ENCODE measurements at places on chromosomes 2 and 18.

- DNase-seq: no peak
Measured at GRCh38 chr2:17621781-17622180, 81.3 kb downstream of the VSNL1 start.

DNA sequence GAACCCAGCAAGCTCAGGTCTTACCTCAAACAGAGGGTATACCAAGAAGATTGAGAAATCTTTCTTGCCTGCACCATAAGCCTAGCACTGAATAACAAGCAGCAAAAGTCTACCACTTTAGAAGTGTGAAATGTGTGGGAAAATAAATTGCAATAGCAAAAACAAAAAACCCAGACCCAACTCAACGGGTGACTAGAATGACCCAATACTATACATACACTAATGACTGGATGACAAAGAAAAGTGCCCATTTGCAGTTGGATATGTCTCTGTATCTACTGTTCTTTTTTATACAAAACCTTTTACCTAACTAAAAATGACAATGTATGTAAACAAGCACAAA is 950.6 kb downstream of the TRIB2 start:
- no peak for DNase-seq

DNA sequence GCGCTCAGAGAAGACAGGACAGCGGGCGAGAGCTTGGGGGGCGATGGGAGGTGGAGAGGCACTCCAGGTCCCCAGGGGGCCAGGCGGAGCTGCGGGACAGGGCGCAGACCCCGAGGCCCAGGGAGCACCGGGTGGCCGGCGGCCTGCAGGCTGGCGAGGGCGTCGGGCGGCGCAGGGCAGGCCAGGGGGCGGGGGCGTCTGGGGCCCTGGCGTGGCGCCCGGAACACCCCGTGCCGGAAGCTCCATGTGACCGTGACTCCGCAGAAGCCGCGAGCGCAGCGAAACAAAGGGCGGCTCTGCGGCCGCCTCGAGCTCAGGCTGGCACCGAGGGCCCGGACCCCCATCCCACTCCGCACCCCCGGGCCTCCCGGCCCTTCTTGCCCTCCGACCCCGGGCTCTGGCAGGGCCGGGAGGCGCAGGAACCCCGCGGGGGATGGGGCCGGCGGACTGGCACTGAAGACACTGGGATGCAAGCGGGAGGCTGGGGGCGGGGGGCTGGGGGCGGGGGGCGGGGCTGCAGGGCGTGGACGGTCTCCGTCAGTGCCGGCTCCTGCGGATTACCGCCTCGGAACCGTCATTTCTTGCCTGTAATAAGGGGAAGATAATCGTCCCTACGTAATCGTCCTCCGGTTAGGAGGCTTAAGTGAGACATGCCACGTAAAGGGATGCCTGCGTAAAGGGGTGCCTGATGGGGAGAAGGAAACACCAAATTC is 19.1 kb downstream of the SH2D6 start:
- peak; percentile 86 for DNase-seq

- no peak for DNase-seq
Measured at GRCh38 chr2:5111581-5111980, 580.6 kb upstream of the SOX11 start.

DNA sequence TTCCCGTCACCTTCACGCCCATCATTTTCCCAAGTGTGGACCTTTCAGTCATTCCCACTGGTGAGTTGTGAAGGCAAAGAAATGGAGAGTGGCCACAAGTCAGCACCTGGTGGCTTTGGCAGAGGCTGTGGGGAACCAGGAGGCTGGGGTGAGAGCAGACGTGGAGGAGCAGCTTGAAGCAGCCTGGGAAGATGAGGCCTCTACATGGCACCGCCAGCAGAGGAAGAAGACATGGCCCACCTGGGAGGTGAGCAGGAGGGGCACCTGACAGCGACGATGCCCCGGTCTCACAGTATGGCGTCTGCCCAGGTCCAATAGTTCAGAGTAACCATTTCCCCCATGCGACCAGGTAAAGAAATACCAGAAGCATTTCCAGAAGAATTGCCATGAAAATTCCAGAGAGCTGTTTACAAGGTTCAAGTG is 69.0 kb downstream of the TPO start:
- no peak for DNase-seq

DNA sequence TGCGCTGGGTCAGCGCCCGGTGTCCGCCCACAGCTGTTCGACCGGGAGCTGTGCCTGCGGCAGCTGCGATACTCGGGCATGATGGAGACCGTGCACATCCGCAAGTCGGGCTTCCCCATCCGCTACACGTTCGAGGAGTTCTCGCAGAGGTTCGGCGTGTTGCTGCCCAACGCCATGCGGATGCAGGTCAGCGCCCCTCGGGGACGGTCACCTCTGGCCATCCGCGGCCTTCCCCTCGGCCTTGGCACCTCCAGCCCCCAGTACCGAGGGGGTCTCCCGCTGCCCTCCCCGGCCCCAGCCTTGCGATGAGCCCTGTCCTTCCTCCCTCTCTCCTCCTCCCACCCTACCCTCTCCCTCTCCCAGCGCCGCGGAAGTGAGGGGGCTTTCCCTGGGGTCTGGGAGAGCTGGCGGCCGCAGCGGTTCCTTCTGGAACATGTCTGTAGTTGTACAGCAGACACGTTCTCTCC is 53.2 kb upstream of the GPR17 start:
- no peak for DNase-seq

GRCh38 chr2:216064014-216064630 is 17.5 kb downstream of the PECR start:
- no peak for DNase-seq
